ENCODE measurements at places on chromosomes 2 and 18.
A peak's percentile ranks its signal among the peaks of the same experiment; 100 is the strongest.

DNA sequence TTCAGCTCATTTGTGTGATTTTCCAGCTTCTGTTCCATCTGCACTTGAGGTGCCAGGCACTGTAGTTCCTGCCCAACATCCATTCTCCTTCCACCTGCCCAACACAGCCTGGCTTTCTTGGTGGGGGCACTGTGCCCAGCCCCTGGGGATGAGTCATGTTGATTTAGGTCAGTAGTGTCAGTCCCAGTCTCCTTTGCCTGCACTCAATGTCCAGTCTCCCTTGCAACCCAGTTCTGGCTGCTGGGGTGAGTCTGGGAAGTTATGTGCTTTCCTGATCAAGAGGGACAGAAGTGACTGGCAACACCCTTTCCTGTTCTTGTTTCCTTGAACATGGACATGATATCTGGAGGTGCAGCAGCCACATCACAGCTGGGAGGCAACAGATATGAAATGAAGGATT, 1.5 kb upstream of the ASB18 start:
- DNase-seq, result no peak

DNA sequence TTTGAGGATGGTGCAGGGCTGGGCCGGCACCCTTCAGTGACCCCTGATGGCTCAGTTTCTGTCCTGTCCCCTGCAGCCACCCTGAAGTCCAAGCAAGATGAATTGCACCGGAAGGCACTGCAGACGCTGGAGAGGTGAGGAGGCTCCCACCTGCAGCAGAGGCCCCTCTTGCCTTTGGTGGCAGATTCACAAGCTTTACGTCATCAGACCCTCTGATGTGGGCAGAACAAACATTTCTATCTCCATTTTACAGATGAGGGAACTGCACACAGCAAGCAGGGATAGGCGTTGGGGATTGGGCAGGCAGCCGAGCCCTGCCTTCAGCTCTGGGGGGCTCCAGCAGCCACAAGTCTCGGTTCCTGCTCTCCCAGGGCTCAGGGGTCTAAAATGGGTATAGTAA, 107.7 kb upstream of the MCFD2 start:
- DNase-seq, result no peak

DNA sequence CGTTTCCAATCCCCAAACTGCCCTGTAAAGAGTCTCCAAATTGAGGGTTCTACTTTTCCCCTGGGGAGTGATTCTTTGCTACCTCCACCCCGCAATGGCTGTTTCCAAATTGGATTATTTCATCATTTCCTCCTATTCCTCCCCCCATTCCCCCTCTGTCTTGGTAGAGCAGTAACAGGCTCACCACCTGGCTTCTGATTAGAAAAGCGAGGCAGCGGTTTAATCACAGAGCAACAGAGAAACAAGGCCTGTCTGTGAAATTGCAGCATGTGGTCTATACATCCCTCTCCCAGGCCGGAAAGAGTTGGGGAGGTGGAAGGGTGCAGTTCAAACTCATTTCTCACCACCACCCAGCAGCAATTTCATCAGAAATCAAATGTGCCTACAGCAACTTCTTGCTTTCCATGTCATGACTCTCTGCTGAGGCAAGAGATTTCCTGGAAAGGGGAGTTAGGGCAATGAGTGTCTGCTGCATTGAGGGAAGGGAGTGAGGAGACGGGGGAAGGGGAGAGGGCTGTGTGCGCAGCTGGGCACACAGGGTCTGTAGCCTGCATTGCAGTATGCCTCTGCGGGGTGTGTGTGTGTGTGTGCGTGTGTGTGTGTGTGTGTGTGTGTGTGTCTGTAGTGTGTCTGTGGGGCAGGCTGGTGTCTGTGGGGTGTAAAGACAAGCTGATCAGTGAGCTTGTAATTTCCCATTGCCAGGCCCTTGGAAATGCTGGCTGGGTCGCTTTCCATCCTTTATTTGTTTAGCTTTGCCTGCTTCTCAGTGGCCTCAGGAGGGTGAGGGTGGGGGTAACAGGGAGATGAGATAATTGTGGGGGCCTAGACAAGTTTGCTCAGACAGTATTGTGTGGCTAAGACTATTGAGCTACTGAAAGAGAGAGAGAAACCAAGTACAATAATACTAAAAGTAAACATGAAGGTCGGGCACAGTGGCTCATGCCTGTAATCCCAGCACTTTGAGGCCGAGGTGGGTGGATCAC, 13.5 kb upstream of the IGFBP2 start:
- DNase-seq, result peak; percentile 95

DNA sequence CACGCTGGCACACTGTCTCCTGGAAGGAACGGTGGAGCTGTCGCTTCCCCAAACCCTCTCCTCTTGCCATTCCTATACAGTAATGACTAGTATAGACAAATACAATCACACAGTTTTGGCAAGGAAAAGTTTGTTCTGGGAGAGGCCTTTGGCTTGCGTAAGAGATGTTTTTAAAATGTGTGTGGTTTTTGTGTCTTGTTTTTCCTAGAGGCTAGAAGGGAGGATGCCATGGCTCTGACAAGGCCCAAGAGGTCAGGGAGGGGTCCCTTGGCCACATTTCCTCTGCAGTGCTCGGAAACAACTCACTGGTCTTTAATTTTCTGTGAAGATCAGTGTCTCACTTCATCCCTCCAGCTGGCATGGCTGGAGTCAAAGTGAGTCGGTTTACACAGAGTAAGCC, 195.9 kb downstream of the SH3RF3 start:
- no peak for DNase-seq

GRCh38 chr18:75548353-75548905, 120.9 kb upstream of the SMIM21 start:
- DNase-seq, result peak; percentile 94

DNA sequence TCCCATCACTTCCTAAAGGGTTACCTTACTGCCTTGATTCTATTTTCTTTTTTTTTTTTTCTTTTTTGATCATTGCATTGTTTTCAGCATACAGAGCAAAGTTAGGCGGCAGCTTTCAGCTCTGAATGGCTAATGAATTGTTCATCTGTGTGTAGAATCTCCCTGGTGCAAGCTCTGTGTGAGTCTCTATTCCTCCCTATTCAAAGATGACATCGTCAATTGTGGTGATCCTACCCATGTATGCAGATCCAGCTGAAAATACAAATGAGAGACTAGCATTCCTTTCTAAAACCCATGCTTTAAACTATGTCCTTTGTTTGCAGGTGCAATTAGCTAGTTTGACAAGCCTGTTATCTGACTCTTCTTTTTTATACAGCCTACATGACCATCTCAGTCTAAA, 539.0 kb downstream of the ARHGAP15 start:
- DNase-seq, result no peak

GRCh38 chr18:47997338-47997780, 66.9 kb upstream of the SMAD2 start:
- peak; percentile 71 for DNase-seq

GRCh38 chr18:78126106-78126505, 853.5 kb upstream of the SALL3 start:
- DNase-seq, result no peak

- DNase-seq, result no peak
Observed at GRCh38 chr2:86284401-86284841, 53.0 kb downstream of the REEP1 start.

GRCh38 chr2:219574484-219575311, 2.6 kb downstream of the INHA start:
- no peak for DNase-seq

- no peak for DNase-seq
Observed at GRCh38 chr2:100767224-100767653, 52.7 kb upstream of the NPAS2 start.

DNA sequence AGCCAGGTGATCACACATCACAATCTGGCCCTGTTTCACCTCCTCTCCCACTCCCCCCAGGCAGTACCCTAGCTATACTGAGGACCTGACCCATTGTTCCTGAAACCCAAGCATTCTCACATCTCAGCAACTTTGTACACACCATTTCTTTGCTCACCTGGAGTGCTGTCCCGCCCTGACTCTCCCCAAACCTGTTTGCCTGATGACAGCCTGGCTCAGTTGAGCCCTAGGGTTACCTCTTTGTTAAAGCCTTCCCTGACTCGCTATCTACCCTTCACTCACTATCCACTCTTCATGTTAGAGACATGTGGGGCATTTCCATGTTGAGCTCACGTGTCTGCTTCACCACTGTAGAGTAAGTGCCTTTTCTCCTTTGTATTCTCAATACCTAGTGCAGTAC, 49.1 kb downstream of the GREB1L start:
- peak; percentile 90 for DNase-seq

DNA sequence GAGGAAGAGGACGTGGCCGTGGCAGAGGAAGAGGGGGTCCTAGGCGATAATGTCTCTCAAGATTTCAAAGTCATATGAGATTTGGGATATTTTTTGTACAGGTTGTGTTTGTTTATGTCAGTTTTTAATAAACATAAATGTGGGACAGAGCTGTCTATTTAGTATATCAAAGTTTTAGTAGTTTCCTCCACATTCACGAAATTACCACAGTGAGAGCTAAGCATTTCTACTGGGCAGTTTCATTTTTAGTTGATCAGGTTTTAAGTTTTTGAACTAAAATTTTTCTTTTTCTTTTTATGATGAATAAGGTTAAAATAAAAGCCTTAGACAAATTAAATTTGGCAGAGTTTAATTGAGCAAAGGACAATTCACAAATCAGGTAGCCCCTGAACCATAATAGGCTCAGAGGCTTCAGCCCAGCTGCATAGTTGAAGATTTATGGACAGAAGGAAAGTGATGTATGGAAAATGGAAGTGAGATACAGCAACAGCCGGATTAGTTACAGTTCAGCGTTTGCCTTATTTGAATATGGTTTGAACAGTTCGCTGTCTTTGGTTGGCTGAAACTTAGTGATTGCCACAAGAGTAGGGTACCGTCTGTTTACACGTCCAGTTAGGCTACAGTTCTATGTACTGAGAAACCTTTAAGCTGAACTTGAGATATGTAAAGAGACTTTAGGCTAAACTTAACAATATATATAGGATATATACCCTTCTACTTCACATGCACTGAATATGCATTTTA, 17.1 kb downstream of the SNRPD1 start:
- no peak for DNase-seq

DNA sequence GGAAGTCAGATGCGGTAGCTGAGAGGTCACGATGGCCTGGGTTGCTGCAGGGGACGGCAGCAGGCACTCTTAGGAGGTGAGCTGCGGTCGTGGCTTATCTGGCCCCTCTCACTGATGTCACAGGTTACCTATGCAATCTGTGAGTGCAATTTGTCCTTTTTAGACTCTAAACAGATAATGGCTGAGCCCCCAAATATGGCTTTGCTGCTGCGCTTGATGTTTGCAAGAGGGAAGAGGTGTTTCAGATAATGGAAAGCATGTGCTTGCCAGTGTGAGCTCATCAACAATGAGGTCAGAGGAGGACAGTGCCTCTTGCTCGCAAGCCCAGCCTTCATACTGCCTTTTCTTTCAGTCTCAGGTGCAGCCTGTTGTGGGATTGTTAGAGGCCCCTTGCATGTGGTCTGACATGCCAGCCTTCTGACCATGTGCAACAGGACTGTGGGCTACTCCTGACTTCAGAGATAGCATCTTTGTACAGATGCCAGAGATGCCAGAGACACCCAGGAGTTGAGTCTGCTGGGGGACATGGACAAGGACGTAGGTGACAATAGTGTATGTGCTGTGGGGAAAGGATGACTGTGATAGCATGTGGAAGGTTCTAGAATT, 151.3 kb downstream of the TANC1 start:
- no peak for DNase-seq

GRCh38 chr18:12608301-12608700, 49.6 kb downstream of the SPIRE1 start:
- DNase-seq, result no peak
